Non-pigmented ciliary epithelial cell (primary cell): ENCODE measurements at places on chromosomes 2 and 18.

DNA sequence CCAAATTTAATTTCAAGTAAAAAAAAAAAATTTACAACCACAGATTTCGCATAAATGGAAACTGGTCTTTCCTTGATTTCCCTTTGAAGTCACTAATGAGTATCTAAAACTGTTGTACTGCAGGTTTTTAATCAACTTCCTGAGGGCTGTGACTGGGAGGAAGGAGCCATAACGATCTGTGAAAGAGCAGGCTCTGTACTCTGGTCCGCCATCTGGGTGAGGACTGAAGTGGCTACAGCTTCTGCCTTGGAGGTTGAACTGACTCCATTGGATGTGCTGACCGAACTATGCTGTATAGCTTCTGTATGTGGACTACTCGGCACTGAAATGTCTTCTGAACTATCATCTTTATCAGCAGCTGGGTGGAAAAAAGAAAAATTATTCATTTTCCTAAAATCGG lies 69.3 kb upstream of the CHN1 start:
- DNase-seq, result no peak

DNA sequence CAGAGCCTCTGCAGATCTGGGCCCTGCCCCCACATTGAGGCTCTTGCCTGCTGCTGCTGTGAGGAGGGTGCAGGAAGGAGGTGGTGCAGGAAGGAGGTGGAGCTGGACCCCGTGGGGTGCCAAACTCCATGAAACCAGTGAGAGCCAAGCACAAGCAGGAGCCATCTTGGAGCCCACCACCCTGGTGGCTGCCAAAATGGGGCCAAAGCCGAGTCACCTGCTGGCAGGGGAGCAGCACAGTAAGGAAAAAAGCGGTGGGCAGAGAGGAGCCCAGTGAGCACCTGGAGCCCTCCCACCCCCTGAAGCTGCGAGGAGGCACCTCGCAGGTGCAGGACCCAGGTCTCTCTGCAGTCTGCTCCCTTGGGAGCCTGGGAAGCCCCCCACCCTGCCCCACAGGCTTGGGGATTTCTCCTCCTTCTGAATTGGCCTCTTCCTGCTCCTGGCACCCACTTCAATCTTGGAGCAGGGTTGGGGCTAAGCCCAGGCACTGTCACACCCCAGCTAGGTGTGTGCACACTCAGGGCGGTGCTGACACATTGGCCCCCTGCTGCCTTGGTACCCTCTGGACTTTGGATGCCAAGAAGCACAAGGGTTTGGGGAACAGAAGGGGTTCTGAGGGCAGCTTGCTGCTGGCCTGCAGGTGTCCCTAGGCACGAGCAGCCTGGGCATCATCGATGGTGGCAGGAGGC lies 245.4 kb upstream of the LRRTM4 start:
- no peak for DNase-seq

DNA sequence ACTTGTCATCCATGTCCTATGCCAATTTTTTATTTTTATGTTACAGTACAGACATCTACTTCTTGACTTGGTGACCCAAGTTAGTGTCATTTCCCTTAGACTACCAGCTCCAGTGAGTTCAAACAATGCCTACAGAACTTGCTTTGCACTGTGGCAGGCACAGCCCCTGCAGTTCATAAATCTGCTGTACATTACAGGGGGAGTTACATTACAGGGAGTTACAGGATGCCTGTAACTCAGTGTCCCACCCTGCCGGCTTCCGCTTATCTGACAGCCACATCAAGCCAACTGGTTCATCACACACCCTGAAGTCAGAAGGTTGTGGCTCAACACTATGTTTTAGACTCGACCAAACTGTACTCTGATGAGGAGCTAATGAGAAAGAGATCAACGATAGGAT lies 7.8 kb upstream of the NPAS2 start:
- DNase-seq, result no peak

DNA sequence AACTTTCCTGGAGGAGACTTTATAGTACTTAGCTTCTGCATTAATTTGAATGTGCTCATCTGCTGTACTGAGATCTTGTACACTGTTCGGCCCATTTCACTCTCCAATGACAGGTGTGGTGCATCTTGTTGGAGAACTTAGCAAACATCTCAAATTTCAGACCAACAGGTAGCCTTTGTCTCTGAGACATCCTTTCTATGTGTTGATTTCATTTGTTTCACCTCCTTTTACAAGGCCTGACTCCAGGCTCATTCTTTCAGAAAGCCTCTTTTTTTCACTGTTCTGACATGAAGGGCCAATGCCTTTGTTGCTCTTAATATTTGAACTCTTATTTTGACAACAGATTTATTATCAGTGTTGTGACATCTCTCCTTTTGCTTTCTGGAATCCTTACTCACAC lies 271.8 kb upstream of the FANCL start:
- DNase-seq, result no peak

DNA sequence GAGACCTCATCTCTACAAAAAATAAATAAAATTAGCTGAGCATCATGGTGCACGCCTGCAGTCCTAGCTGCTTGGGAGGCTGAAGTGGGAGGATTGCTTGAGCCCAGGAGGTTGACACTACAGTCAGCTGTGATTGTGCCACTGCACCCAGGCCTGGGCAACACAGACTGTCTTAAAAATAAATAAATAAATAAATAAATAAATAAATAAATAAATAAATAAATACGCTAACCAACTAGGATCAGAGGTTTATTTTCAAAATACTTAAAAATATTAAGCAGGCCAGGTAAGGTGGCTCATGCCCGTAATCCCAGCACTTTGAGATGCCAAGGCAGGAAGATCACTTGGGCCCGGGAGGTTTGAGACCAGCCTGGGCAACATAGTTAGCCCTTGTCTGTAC lies 63.6 kb downstream of the KCNG3 start:
- DNase-seq, result no peak

GRCh38 chr2:15363142-15363541 lies 198.0 kb downstream of the NBAS start:
- peak; percentile 47 for DNase-seq

GRCh38 chr2:101123795-101124471 lies 27.2 kb downstream of the TBC1D8 start:
- DNase-seq, result no peak

DNA sequence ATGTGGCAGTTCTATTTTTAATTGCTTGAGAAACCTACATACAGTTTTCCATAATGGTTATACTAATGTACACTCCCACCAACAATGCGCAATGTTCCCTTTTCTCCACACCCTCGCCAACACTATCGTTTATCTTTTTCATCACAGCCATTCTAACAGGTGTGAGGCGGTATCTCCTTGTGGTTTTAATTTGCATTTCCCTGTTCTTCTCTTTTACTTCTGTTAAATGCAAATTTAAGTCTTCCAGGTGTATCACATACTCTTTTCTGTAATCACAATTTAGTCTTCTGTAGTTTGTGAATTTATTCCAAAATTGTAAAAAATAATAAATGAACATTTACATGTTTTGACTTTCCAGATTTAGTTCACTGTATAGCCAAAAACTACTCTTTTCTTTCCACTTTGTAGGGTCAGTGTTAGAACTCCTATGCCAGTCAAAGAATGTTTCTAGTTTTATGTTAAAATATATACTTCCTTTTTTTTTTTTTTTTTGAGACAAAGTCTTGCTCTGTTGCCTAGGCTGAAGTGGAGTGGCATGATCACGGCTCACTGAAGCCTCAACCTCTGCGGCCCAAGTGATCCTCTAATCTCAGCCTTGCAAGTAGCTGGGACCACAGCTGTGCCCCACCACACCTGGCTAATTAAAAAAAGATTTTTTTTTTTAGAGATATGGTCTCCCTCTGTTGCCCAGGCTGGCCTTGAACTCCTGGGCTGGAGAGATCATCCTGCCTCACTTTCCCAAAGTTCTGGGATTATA lies 15.4 kb upstream of the ACYP2 start:
- DNase-seq, result no peak

DNA sequence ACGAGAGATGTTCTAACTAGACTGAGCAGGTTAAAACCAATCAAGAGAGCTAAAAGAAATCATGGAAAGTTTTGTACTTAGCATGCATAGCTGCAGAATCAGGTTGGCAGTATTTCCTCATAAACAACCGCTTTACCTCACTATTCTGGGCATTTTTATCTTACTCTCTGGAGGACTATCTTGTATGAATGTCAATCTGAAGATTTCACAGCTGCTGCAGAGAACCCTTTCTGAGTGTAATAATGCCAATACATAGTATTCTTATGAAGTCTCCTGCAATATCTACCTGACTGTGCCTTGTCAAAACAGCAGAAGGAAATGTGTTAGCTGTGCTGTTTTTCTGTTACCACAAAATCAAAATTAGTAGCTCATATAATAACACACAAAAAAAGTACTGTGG lies 705.9 kb upstream of the FSHR start:
- DNase-seq, result no peak

DNA sequence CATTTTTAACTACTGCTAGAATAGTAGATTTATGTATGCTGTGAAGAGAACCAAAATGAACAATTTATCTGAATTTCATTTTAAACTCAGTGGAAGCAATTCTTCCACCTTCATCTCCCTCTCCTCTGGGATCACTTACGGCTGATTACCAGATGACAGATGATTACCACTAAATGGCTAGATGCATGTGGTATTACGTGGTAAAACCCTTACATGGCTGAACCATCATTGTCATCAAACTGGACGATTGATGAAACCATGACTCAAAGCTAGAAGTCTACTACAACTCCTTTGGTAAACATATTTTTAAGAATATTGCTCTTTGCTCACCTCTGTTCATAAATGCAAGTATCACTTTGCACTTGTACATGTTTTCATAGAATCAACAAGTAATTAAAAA lies 48.5 kb upstream of the DOCK10 start:
- DNase-seq, result no peak

GRCh38 chr18:42274488-42275137 lies 319.6 kb downstream of the PIK3C3 start:
- DNase-seq, result no peak

DNA sequence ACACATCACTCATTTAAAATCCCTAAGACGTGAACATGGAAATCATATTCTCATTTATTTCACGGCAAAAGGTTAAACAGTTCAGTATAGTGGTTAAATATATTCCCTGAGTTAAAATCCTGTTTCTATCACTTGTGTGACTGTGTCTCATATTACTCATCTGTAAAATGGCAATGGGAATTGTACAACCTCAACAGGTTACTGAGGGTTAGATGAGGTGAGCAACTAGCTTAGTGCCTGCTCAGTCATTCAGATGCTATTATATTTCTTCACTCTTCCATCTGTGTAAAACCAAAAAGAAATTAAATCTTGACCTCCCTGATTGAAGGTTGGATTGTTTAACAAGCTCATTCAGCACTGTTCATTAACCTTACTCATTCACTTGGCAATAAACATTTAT lies 212.4 kb upstream of the STK17B start:
- no peak for DNase-seq

DNA sequence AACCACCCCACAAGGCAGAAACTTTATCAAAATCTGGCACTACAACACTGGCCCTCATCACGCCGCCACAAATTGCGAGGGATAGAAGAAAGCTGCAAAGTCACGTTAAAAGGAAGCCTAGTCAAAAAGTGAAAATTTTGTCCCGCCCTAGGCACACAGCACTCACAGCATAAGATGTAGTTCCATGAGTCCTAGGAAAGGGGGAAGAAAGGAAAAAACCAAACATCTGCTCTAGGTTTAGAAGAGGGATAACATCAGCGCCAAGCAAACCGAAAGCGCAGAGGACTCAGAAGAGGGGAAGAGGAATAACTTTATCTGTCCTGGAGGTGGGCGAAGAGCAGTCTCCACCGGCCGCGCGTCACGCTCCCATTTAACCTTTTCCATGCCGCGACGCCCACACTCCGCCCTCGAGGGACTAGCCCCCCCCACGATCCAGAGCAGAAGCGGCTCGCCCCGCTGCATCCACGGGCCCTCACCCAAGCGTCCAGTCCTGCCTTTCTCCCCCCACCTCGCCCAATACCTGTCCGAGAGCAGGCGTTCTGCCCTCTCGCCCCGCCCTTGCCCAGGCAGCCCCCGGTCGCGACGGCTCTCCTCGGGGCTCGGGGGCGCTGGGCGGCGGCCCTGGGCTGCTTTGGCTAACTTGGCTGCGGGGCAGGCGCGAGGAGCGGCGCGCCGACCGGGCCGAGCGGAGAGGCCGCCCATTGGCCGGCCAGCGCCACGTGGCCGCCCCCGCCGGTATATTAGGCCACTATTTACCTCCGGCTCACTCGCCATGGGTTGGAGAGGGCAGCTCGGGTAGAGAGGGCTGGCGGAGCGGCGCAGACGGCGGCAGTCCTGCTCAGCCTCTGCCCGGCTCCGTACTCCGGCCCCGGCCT lies at the start of gene HOXD1:
HOXD1 (plus strand) TSS at position 770 of the 875 bp plus-strand sequence. CDS start 134 bp downstream, outside the sequence.
- DNase-seq, result no peak

DNA sequence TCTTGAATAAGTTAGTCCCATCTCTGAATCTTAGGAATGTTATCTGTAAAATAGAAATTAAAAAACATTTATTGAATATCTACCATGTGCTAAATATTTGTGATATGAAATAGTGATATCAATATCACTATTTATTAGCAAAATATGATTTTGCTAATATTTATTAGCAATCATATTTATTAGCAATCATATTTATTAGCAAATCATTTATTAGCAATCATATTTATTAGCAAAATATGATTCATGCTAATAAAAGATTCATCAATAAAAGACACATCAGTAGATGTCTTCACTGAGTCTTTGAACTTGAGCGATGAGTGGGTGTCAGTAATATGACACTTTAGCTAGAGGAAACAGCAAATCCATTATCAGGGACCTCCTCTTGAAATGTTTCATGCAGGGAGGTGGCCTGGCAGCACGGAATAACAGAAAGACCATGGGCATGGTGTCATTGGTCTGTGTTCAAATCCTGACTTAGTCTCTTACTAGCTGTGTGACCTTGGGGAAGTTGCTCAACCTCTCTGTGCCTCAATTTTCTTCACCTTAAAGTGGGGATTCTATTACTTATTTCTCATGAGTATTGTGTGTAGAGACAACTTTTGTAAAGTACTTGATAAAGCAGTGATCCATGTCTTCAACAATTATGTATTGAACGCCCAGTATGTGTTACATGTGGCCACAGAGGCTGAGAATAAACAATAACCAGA lies 456.2 kb upstream of the MEX3C start:
- DNase-seq, result no peak

DNA sequence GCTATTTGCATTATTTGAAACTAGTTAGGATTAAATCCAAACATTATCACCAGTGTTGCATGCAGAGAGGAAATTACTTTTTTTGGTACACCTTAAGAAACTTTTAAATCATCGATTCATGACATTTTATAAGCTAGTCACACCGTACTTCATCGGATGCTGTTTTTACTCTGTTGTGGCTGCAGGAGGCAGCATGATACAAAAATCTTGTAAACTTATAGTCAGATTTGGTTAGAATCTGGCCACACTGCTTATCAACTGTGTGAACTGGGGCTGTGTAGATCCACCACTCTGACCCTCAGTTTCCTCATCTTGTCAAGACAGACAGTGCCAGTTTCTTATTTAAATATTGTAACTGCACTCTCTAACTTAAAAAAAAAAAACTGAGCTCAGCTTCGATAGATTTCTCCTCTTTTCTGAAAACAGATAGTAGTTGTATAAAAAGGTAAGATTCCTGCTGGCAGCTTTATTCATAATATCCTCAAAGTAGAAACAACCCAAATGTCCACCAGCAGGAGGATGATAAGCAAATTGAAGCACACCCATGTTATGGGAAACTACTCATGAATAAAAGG lies 77.8 kb downstream of the RAPGEF4 start:
- no peak for DNase-seq

GRCh38 chr18:31901063-31901462 lies 41.9 kb downstream of the TRAPPC8 start:
- no peak for DNase-seq
